Fibroblast of skin of abdomen (primary cell): ENCODE measurements at places on chromosomes 12 and 14.

DNA sequence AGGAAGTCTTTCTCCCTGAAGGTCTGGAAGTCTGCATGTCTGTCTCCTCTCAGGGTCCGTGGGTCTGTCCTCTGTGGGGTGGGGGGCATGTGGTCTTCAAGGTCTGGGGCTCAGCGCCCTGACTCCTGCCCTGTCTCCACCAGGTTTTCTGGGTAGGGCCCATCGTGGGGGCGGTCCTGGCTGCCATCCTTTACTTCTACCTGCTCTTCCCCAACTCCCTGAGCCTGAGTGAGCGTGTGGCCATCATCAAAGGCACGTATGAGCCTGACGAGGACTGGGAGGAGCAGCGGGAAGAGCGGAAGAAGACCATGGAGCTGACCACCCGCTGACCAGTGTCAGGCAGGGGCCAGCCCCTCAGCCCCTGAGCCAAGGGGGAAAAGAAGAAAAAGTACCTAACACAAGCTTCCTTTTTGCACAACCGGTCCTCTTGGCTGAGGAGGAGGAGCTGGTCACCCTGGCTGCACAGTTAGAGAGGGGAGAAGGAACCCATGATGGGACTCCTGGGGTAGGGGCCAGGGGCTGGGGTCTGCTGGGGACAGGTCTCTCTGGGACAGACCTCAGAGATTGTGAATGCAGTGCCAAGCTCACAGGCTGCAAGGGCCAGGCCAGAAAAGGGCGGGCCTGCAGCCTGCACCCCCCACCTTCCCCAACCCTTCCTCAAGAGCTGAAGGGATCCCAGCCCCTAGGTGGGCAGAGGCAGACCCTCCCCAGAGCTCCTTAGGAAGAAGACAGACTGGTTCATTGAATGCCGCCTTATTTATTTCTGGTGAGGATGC lies 3.4 kb downstream of the AQP5 start:
- no peak for DNase-seq

DNA sequence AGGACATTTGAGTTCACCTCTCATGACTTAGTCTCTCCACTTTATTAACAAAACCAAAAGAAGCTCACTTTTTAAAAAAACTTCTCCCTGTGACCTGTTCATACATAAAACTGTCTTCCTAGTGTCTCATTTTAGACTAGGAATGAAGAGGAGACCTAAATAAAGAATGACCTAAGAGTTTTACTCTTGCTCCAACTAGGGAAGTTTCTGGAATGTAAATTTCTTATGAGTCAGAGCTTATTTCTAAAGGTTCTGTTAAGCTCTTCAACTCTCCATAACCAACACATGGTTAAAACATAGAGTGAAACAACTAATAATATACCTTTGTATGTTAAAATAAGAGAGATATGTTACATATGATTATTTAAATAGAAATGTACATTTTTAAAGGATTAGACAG lies 369.8 kb downstream of the EMP1 start:
- DNase-seq: peak; percentile 34

- DNase-seq: no peak
These were observed 67.6 kb downstream of the NOC4L start for GRCh38 chr12:132211816-132212215.

GRCh38 chr12:7354529-7354928 lies 50.7 kb downstream of the ACSM4 start:
- no peak for DNase-seq

- DNase-seq: peak; percentile 72
These were observed 46.5 kb downstream of the ST8SIA1 start for GRCh38 chr12:22287776-22288621.

GRCh38 chr12:113476176-113476986 lies 4.7 kb upstream of the LHX5 start:
- no peak for DNase-seq

DNA sequence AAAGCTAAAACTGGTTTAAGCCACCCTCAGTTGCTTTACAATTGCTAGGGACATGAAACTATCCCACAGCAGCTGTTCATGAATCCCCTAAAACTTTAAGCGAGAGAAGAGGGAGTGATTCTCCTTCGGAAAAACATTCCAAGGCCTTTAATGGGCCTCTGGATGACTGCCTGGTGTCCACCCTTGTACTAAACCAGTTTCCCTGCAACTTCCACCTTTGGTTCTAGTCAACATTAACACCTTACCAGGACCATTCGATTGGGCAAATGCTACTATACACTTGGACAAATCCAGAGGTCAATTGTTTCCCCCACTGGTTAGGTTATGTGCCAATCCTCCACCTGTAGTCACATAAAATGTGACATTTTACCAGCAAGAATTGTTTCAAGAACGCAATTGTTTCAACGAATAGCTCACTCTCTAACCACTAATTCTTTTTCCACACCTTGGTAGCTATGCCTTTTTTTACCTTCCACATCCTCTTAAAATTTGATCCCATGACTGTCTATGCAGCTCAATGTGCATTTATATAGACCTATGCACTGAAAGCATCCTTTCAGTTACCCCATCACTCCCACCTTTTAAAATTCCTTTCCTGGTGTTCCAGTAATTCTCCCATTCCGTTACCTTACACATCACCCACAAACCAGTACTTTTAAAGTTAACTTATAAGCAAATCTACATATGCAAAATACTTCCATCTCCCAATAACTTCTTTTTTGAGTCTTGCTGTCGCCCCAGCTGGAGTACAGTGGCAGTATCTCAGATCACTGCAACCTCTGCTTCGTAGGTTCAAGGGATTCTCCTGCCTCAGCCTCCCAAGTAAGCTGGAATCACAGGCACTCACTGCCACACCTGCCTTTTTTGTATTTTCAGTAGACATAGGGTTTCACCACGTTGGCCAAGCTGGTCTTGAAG lies 3.6 kb downstream of the UBC start:
- DNase-seq: no peak

GRCh38 chr14:99033951-99034350 lies 238.0 kb downstream of the BCL11B start:
- DNase-seq: no peak

DNA sequence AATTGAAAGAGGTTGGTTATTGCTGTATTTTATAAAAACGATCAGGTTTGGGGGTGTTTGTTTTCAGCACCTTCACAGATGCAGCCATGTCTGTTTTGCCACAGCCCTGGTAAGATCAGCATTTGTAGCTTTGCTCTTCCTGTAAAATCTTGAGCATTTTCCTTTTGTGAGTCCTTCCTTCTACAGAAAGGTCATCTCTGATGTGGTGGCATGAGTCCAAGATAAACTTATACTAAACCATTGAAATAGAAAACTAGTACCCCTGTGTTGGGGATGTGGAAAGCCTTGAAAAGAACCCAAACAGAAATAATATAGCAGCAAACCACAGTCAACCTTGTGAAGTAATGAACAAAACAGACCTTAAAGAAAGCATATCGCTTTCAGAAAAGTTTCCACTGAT lies 85.5 kb downstream of the TGFB3 start:
- no peak for DNase-seq

DNA sequence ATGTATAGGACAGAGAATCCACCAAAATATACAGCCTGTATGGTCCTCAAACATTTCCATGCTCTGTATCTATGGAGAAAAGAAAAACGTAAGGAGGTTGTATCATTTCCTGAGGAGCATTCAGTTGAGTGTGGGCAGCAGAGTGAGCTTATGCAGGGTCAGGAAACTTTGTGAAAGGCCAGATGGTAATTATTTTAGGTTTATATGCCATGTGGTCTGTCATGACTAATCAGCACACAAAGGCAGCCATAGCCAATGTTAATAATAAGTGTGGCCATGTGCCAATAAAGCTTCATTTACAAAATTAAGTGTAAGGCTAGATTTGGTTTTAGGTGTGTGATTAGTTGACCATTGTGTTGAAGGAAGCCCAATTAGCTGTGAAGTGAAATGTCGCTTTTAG lies 33.2 kb upstream of the A2M start:
- DNase-seq: no peak

- no peak for DNase-seq
These were observed 8.1 kb downstream of the KRT18 start for GRCh38 chr12:52956987-52957386.

- DNase-seq: no peak
These were observed 4.5 kb upstream of the AKAP6 start for GRCh38 chr14:32324601-32325000.

DNA sequence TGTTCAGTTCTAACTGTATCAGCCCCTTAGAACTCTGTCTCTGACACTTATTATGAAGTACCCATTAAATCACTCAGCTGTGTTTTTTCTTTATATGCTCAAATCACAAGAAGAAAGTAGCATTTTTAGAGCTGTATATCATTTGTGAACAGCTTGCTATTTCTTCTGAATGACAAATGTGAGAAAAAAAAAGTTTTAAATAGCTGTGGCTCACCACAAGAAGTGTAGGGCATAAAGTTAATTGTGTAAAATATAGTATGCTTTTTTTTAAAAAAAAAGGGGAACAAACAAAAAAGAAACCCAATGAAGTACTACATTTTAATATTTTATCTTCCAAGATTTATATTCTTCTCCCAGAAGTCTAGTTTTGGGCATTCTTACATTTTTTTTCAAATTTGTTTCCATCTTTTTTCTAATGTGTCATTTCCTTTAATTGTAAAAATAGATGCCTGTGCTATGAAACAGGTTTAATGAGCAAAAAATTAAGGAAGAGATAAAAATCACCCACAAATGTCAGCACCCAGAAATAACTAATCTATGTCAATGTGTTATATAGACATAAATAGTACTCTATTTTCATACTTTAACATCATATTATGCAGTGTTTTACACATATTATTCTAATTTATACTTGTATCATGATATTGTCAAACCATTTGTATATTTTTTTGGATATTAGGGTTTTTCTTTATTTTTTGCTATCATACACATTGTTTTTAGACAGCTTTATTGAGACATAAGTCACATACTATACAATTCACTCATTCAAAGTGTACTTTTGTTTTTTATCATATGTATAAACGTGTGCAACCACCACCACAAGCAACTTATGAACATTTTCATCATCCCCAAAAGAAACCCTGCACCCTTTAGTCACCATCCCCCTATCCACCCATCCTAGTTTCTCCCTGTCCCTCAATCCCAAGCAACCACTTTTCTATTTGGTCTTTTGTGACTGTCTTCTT lies 22.4 kb upstream of the LRRK2 start:
- DNase-seq: peak; percentile 0

DNA sequence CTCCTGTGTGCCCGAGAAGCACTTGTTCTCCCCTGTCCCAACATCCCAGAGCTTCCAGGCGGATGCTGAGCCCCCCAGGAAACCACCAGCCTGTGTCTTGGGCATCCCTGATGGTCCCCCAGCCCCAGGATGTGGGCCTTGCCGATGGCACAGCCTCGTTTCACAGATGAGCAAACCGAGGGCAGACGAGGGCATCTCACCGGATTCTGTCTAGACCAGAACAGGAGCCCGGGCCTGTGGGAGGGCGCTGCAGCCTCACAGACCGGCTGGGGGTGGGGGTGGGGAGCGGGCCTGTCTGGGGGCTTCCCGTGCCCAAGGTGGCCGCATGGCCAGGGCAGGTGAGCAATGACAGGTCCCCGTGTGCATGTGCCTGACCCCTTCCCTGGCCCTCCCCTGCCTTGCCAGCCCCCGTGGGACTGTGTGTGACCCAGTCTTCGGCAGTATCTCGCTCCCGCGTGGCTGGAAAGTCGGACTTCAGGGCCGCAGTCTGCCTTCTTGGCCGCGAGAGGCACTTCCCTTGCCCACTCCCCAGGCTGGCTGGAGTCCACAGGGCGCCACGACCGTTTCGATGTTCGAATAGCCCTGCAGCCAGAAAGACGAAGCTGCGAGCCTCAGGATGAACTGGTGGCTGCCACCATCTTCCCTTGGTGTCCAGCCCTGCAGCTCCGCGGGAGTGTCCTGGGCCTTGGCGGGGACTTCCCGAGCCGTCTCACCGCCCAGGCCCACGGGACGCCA lies 8.9 kb downstream of the RFLNA start:
- DNase-seq: no peak

DNA sequence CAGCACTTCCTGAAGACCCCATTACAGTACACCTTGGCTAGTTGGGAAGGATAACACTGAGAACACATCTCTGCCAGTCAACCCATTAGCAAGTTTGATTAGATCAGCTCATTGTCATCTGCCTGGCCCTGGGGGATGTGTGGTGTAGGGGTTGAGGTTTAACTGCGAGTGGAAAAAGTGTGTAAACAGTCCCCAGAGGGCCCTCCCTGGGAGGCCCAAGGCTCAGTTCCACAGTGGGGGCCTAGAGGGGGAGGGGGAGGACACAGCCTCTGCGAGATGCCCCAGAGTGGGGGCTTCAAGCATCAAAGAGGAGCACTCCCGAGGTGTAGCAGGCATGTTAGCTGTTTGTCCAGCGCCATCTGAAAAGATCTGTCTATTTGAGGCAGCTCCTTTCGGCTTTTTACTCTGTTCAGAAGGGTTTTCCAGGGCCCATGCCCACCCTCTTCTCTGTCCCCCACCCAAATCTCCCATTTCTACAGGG lies 344 bp downstream of the LPAR5 start:
- peak; percentile 29 for DNase-seq

- peak; percentile 4 for DNase-seq
These were observed 9.7 kb upstream of the PLBD1 start for GRCh38 chr12:14577344-14577743.

DNA sequence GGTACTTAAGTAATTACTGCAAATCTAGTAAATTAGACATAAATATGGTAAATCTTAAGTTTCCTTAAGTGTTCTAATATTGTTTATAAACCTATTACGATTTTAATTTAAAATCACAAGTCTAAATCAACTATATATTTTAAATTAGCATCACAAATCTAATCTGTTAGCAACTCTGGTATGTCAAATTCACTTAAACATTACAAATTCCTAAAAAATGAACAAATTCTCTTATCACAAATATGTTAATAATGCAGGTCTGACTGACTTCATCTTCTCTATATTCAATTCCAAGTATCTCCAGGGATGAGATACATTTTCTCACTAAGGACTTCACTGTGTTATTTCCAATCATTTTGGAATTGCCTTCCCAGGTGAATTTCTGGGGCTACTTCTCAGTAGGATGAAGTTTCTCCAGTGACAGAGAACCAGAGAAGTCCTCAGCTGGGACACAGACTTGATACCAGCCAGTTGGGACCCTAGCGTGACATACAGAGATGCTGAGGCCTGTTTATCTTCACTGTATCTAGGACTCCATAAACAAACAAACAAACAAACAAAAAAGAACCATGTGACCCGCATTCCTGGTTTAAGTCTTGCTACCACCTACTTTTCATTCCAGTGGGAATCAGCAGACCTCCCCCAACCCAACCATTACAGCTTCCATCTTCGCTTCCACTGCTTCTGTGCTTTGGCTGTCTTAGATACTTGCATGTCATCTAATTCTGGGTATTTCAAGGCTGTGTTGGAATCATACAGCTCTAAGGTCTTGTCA lies 21.8 kb downstream of the CFAP251 start:
- DNase-seq: no peak

DNA sequence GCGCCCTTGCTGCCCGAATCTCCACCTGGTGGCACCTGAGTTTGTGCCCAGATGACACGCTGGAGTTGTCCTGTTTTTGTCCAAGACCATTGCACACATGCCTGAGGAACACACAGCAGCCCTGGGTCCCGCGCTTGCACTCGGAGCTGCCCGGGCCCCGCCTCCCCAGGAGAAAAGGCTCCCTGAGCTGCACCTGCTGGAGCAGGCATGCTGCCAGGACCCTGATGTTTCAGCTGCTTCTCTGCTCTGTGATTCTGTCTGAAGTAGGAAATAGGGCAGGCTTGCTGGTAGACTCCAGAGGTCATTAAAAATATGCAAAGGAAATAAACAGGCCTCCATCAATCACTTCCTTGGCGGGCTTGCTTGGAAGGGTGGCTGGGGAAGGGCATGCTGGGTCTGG lies 271.6 kb downstream of the CACNA1C start:
- DNase-seq: no peak

GRCh38 chr12:108375986-108376663 lies 37.0 kb upstream of the CMKLR1 start:
- DNase-seq: no peak

- no peak for DNase-seq
These were observed 272.2 kb downstream of the ALG10B start for GRCh38 chr12:38588624-38589305.

- DNase-seq: no peak
These were observed 8.7 kb upstream of the CCDC60 start for GRCh38 chr12:119325813-119326212.
